Glomerular endothelial cell (primary cell): ENCODE measurements at places on chromosomes 5 and 9. TPM values are rescaled to one million over a fixed set of nuclear protein-coding genes. Genes with fewer than 3 reads are reported as not detected.

Gene C5orf52
- total RNA-seq: not detected in 2 replicates

DNA sequence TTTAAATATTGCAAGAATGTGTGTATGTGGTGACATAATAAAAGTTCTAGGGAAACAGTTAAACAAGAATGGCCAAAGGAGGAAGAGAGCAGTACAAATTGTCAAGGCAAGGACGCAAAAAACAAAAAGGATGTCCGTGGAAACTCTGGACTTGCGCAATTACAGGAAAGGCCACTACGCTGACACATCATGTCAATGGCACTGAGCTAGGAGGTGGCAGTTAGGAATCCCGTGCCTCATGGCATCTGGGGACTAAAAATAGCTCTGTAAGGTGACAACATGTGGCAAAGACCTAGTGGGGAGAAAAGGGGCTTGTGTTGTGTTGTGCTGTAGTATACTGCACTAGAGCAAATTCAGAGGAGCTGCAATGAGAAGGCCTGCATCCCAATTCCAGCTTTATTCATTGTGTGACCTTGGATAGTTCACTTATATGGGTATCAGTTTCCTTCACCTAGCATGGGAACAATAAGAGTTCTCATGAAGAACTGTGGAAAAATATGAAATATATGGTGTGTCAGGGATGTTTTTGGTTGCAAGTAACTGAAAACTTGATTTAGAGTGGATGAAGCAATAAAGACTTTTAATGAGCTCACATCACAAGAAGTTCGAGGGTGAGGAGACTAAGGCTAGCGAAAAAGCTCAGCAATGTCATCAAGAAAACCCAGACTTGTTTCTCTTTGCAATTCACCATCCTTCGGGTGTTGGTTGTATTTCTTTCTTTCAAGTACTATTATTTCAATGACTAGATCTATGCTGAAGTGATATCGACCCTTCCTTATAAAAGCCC is 124.1 kb upstream of the STC2 start:
- DNase-seq: no peak

Gene HMGCS1
- 34.1 and 41.8 TPM in 2 replicates for total RNA-seq

- DNase-seq: no peak
These were observed 271.8 kb downstream of the NNT start for GRCh38 chr5:43874772-43875171.

Gene ESM1
- total RNA-seq: 188 and 285 TPM in 2 replicates

GRCh38 chr5:110043025-110043424 is 353.3 kb downstream of the MAN2A1 start:
- DNase-seq: no peak

DNA sequence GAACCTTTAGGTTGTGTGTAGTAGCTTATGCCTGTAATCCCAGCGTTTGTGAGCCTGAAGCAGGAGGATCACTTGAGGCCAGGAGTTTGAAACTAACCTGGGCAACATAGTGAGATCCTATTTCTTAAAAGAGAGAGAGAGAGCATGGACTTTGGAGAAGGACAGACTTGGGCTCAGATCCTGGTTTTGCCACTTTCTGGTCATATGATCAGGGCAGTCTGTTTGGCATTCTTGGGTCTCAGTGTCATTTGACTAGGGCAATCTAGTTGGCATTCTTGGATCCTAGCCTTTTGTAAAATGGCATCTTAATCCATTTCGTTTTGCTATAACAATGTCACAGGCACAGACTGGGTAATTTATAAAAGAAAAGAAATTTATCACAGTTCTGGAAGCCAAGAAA is 28.4 kb downstream of the RCL1 start:
- no peak for DNase-seq

- DNase-seq: no peak
These were observed 115.0 kb upstream of the CACNA1B start for GRCh38 chr9:137762414-137763061.

DNA sequence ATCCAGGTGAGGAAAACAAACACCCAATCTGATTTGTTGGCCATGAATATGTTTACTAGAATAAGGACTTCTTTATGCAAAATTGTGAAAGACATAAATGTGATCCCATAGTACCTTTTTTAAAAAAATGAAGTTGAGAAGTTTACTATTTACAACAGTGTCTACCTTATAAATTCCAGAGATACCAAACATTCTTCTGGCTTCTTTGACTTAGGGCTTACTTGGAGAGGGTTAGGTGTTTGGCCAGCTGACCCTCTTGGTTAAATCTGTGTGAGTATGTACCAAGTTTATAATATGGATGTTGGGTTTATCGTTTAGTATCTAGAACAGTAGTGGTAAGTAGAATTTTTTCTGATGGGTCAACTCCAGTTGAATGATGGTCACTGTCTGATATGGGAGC is 212.3 kb downstream of the DOCK8 start:
- no peak for DNase-seq

Gene BAAT
- not detected in 2 replicates for total RNA-seq

- DNase-seq: no peak
These were observed 316.6 kb upstream of the RIOK2 start for GRCh38 chr5:97499605-97500004.

- DNase-seq: no peak
These were observed 276.3 kb downstream of the SAXO1 start for GRCh38 chr9:18756712-18757125.

GRCh38 chr9:133499132-133499891 is 20.4 kb upstream of the SLC2A6 start:
- no peak for DNase-seq

GRCh38 chr9:87766697-87767096 is 40.8 kb downstream of the CTSL start:
- no peak for DNase-seq

DNA sequence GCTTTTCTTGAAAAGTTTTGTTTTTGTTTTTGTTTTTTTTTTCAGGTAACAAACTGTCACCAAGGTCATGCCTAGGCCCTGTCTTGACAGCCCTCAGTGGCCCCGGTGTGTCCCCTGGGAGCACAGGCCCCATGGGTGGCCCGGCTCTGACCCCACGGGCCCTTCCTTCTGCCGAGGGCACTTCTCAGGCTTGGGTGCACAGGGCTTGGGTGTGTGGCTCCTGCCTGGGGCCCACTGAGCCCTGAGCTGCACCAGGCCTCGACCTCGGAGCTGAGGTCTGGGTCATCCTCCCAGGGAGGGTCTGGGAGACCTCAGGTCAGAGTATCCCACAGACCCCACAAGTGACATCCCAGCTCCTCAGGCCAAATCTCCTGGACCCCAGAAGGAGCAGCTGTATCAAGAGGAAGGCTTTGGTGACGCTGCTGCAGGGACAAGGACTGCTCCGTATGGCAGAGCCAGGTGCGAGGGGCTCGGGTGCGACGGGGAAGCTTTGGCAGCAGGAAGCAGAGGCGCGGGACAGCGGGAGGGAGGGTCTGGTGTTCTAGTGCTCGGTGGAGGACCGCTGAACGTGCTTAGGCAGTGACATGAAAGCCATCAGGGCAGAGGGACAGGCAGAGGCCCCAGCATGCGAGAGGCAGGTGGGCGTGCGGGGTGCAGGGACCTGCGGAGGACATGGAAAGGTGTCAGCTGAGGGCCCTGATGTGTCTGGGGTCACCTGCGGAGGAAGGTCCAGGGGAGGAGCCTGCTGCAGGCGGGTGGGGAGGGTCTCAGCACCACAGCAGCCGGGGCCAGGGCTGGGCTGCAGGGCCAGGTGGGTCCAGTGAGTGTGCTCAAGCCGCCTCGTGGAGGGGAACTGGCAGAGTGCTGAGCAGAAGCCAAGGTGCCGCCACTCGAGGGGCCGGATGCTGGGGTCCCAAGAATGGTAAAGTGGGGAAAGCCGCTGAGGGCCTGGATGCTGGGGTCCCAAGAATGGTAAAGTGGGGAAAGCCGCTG is 18.4 kb upstream of the SLC9A3 start:
- no peak for DNase-seq

DNA sequence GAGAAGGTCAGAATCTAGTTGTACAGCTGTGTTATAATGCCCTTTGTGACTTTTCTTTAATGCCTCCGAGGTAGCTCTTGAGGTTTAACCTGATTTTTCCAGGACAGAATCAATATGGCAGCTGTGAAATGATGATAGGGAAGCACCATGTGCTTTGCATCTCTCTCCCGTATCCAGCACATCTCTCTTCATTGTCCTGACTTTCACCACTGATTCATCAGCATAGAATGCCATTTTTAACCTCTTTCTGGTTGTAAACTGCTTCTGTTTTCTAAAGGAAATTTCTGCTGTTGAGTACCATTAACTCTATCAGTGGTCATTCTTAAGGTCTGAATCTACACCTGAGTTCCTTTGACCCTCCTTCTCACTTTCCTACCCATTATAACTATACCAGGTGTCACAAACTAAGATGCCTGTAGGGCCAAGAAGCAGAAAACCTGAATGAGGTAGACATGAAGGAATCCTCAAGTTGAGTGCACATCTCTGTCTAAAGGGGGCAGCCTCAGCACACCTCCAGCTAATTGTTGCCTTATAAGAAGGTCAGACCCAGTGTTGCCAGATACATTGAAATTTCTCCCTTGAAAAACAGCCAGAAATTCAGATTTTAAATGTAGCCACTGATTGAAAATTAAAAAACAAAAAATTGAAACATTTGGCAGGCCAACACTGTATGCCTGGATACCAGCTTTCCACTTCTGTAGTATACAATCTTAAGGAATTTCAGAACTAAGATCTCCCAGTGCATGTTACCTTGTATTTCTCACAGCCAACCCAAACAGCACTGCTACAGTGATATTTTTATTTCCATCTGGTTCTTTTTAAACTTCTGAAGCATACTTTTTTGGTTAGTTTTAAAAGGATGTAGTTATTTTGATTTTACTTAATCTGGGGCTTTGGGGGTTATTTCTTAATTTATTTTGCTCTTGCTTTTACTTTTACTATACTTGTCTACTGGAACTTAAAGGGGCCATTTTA is 35.8 kb upstream of the TLX3 start:
- no peak for DNase-seq

Gene DRD1
- not detected in 2 replicates for total RNA-seq

Gene AGPAT2
- total RNA-seq: 43.2 and 50.2 TPM in 2 replicates

- no peak for DNase-seq
These were observed 26.8 kb downstream of the ACTBL2 start for GRCh38 chr5:57455511-57456455.

Gene IRX1
- total RNA-seq: 0.06 TPM in 1 of 2 replicates, not detected in the other

Gene PLEKHG4B
- 0.06 and 0.48 TPM in 2 replicates for total RNA-seq

DNA sequence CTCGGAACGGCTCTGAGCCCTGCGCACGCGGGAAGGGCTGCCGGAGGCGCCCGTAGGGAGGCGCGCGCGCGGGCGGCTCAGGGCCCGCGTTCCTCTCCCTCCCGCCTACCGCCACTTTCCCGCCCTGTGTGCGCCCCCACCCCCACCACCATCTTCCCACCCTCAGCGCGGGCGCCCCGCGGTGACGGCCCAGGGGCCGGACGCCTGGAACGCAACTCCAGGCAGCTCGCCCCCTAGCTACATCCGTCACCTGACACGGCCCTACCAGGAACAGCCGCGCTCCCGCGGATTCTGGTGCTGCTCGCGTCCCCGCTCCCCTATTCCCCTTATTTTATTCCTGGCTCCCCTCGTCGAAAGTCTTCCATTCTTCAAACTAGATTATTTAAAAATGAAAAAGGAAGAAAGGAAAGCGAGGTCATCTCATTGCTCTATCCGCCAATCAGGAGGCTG is at the start of gene CDKN2B-AS1:
Gene CDKN2B-AS1, plus strand, starts transcription at position 236 of the 450 bp plus-strand sequence.
- DNase-seq: no peak

DNA sequence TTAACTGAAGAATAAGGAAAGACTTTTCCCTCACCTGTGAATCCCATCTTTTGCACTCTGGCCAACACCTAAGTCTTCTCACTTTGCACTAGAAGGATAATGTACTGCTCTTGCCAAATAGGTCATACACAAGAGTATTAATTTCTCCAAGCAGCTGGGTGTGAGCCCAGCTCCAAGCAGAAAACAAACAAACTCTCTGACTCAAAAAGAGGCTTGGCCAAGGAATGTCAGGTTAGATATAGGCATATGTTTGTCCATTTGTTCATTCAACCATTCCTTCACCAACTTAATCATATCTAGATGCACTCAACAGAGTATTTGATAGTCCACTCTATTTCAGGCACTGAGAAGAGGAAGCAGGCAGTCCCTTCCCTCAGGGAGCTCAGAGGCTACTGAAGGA is 84.4 kb downstream of the HTR4 start:
- no peak for DNase-seq

- peak; percentile 37 for DNase-seq
These were observed 339.2 kb downstream of the ADAMTS6 start for GRCh38 chr5:65142511-65143011.
